ENCODE measurements at places on chromosomes 6 and 20.

GRCh38 chr6:156309017-156309416 lies 468.2 kb upstream of the ARID1B start:
- no peak for DNase-seq

DNA sequence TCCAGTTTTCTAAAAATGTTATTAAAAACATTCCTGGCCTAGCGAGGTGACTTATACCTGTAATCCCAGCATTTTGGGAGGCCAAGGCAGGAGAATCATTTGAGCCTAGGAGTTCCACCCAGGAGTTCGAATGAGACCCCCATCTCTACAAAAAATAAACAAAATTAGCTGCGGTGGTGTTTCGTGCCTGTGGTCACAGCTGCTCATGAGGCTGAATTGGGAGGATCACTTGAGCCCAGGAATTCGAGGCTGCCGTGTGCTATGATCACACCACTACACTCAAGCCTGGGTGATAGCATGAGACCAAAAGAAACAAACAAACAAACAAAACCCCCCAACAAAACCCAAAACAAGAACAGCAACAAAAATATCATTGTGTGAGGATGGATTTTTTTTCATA lies 19.8 kb upstream of the POLR1H start:
- no peak for DNase-seq

- DNase-seq: no peak
These were observed 288.3 kb downstream of the NRN1 start for GRCh38 chr6:5718231-5718947.

DNA sequence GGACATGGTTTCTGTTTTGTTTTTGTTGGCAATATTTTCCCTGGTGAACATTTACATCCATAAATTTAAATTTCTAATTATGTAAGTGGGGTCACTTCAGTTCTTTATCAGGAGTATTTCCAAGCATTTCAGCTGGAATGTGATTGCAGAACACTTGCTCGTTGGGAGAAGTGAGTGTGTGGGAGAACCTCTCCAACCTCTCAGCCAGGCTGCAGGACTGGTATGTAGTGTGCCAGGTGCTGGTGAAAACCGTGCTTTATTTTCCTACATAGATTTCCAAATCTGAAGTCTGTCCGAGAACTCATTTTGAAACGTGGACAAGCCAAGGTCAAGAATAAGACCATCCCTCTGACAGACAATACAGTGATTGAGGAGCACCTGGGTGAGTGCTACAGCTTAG lies 6.3 kb downstream of the RPL7L1 start:
- no peak for DNase-seq

DNA sequence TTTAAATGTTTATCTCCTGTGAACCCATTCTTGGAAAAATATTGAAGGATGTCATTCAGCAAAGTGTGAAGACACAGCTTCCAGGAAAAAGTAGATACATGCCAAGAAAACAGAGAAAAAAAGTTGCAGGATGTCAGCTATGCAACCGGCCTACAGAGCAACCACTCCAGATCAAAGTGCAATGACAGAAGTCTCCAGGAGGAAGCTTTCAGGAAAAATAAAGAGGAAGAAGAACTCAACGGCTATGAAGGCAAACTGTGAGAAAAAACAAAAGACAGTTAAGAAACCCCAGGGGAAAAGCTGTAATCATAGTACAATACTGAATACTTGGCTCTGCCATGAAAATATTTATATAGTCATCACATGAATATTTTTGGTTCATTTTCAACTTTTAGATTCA lies 30.6 kb downstream of the REPS1 start:
- DNase-seq: no peak

DNA sequence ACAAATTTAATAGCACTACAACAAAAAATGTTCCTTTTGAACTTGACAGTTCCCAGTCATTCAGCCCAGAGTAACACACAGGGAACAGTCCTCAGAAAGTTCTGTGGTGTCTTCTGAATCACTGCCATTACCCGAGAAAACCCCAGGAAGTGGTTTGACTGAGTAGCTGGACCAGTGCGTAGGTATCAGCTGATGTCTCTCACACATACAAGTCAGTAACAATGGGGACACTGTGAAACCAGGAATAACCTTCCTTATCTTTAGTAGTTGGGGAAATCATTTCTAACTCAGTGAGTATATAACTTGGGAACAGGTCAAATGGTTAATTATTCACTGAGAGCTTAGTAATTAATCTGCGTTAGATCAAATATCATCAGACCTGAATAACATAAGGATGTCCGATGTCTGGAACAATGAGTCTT lies 73.1 kb downstream of the HIVEP2 start:
- DNase-seq: peak; percentile 50

All from stimulated activated naive CD4-positive, alpha-beta T cell treated with Interleukin-2 at 50 U/mL for 16 hours (primary cell).